ENCODE measurements at places on chromosomes 11 and 22. TPM values are rescaled to one million over a fixed set of nuclear protein-coding genes. Genes with fewer than 3 reads are reported as not detected.

TMEM191C gene
- 1.7 TPM for total RNA-seq

- DNase-seq = peak; percentile 67
- no peak overlapping the region for H3K4me3 ChIP-seq
- no peaks in the 10 kb centered on the region for H3K4me1 ChIP-seq
- H3K27ac ChIP-seq = no peak overlapping the region
- H3K36me3 ChIP-seq = no peaks in the 10 kb centered on the region
Measured at GRCh38 chr11:13772223-13773046, 104.0 kb downstream of the FAR1 start.

GRCh38 chr11:16743478-16743877 lies 5.0 kb downstream of the C11orf58 start:
- DNase-seq = no peak
- no peaks in the 10 kb centered on the region for H3K27me3 ChIP-seq
- no peak overlapping the region for H3K27ac ChIP-seq
- peaks cover 5% of the 10 kb centered on the region for H3K4me1 ChIP-seq
- H3K36me3 ChIP-seq = peaks cover 44% of the 10 kb centered on the region

- no peak overlapping the region for H3K27ac ChIP-seq
- no peak overlapping the region for H3K4me3 ChIP-seq
- H3K36me3 ChIP-seq = no peaks in the 10 kb centered on the region
- no peak for DNase-seq
- no peaks in the 10 kb centered on the region for H3K27me3 ChIP-seq
- no peaks in the 10 kb centered on the region for H3K4me1 ChIP-seq
Measured at GRCh38 chr11:86174101-86175046, 70.2 kb upstream of the EED start.

OR52E1 gene
- total RNA-seq = not detected

- H3K36me3 ChIP-seq = no peaks in the 10 kb centered on the region
- peaks cover 48% of the 10 kb centered on the region for H3K27me3 ChIP-seq
Measured at GRCh38 chr11:32225571-32226285, 134.9 kb downstream of the RCN1 start.

DNA sequence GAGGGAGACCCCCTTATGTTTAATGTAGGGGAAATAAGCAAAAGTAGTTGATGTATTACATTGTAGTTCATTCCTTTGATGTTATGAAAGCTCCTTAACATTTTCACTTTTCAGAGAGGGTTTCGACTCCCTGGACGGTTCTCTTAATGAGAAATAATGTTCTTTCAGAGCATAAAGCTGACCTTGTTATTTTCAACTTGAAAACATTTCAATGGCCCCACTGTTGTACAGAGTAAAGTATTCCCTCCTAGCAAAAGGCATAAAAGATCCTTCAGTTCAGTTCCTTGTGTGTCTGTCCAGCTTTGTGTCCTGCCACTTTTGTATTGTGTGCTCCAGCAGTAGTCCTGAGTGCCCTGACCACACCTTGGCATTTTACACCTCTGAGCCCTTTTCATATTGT lies 63.9 kb downstream of the UVRAG start:
- H3K27ac ChIP-seq = no peak overlapping the region
- H3K36me3 ChIP-seq = no peaks in the 10 kb centered on the region
- H3K4me3 ChIP-seq = no peak overlapping the region

DNA sequence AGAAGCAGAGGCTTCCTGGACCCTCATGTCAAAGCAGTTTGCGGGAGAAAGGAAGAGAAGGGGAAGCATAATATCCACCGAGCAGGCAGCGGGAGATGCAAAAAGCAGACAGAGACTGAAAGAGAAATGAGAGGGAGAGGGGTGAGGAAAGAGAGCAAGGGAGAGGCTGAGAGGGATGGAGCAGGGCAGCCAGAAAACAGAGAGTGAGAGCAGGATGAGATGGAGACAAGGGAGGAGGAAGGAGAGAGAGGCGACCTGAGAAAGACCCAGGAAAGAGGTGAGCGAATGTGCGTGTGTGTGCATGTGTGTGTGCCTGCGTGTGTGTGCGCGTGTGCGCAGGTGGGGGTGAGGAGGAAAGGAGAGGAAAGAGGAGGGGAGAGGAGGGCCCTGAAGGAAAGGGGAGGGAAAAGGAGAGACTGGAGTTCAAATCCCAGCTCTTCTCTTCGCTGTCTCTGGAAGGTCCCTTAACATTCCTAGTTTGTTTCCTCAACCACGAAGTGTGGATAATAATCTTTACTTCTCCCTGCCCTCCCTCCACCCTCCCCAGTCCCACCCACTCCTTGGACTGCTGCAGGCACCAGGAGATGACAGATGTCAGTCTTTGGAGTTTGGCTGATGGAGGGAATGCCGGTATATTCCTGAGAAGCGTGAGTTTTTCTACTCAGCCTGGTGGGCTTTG lies 67.9 kb downstream of the ISX start:
- H3K27me3 ChIP-seq = peaks cover 47% of the 10 kb centered on the region
- H3K36me3 ChIP-seq = no peaks in the 10 kb centered on the region
- H3K27ac ChIP-seq = no peak overlapping the region
- DNase-seq = no peak
- no peaks in the 10 kb centered on the region for H3K4me1 ChIP-seq

GRCh38 chr11:34492806-34493414 lies 20.7 kb downstream of the ELF5 start:
- DNase-seq = peak; percentile 91
- no peaks in the 10 kb centered on the region for H3K27me3 ChIP-seq
- no peaks in the 10 kb centered on the region for H3K36me3 ChIP-seq
- no peak overlapping the region for H3K4me3 ChIP-seq
- no peak overlapping the region for H3K27ac ChIP-seq

DNA sequence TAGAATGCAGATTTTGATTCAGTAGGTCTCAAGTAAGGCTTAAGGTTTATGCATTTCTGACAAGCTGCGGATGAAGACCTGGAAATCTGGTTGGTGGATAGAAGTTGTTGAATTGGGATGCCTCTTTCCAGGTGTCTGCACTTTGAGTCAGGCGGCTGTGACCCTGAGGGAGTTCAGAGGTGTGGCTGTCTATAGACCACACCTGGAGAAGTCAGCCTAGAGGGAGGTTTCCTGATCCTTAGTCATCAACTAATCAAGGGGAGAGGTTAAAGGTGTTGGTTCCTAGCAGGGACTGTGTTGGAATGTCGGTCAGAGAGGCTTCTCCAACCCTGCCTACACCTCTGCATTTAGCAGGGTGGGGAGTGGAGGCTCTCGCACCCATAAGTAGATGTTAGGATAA lies 8.0 kb downstream of the GLB1L2 start:
- H3K27ac ChIP-seq = no peak overlapping the region
- H3K4me3 ChIP-seq = no peak overlapping the region
- DNase-seq = no peak
- no peaks in the 10 kb centered on the region for H3K36me3 ChIP-seq
- no peaks in the 10 kb centered on the region for H3K4me1 ChIP-seq

STK33 gene
- not detected for total RNA-seq

DNA sequence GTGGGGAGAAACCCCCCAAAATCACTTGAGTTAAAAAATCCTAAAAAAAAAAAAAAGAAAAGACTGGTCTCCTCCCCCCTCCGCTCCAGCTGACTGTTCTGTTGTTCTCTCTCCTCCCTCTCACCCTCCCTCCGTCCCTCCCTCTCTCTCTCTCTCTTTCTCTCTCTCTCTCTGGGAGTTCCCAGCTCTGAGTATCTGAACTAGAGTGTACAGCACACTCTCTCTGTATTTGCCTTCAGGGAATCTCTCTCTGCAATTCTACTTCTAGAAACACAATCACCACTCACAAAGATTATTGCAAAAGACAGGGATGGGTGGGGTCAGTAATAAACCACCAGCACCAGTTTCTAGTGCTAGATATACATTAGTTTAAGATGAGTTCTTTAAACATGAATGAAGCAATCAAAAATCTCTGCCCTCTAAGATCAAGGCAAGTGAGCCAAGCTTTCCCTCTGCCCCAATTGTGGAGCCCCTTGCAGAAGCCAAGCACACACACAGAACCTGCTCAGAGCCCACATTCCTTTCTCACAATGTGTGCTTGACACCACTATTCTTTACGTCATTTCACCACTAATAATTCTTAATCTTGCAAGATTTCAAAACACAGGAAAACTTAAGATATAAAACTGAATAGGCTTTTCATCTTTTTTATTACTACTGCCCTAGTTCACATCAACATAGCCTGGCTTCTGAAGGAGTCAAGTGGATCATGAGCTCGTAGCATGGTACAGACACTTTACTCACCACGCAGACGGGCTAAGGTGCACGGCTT lies 133.5 kb downstream of the RBFOX2 start:
- peak; percentile 72 for DNase-seq
- no peaks in the 10 kb centered on the region for H3K27me3 ChIP-seq
- H3K4me1 ChIP-seq = peaks cover 61% of the 10 kb centered on the region
- no peak overlapping the region for H3K4me3 ChIP-seq
- H3K36me3 ChIP-seq = no peaks in the 10 kb centered on the region

SLC29A2 gene
- 60.4 TPM for total RNA-seq

DNA sequence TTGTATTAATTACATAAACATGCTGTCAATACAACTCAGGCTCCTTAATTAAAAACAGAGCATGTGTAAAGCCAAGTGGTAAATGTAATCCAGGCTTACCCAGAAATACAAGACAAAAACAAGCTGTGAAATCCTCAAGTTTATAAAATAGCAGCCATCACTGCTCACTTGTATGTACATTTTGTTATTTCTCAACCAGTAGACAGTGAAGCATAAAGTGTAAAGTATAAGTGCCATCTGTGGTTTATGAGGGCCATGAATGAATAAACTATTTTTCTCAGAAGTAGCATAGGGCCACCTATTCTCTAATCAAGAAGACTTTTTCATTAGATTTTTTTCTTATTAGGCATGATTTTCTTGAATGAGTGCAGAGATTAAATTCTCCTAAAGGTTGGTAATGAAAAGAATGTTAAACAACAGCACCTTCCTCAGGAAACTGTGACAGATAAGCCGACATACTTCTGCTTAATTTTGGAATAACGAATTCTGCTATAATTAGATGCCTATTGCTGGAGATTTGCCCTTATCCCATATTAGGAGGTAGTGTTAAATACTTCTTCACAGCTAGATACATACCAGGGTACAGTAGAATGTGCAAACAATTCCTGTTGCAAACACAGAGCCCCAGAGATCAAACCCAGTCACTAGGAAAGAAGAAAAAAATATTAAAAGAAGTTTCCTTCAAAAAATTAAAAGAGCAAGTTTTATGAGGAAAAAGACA lies 13.0 kb downstream of the SLC5A12 start:
- no peaks in the 10 kb centered on the region for H3K36me3 ChIP-seq
- no peak for DNase-seq
- H3K4me3 ChIP-seq = no peak overlapping the region
- no peaks in the 10 kb centered on the region for H3K4me1 ChIP-seq
- H3K27ac ChIP-seq = no peak overlapping the region
- H3K27me3 ChIP-seq = peaks cover 93% of the 10 kb centered on the region

DNA sequence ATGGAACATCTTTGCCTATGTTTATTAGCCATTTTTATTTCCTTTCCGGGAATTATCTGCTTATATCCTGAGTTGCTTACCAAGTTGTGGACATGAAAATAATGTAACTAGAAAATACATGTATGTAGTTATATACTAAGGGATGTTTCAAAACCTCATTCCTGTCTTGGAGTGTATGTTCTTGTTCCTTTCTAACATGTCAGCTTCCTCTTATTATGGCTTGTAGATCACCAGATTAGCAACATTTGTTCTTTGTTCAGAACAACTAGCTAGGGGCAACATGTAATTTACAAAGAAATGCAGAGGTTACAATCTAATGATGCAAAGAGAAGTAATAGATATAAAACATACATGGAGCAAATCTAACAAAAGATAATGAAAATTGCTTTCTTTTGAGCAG lies 13.1 kb upstream of the TMEM123 start:
- H3K27ac ChIP-seq = no peak overlapping the region
- no peaks in the 10 kb centered on the region for H3K4me1 ChIP-seq
- no peak for DNase-seq

LRP5 gene
- total RNA-seq = 67.0 TPM

- DNase-seq = no peak
- no peak overlapping the region for H3K4me3 ChIP-seq
- no peaks in the 10 kb centered on the region for H3K27me3 ChIP-seq
- H3K4me1 ChIP-seq = peaks cover 34% of the 10 kb centered on the region
- H3K36me3 ChIP-seq = no peaks in the 10 kb centered on the region
- H3K27ac ChIP-seq = no peak overlapping the region
Measured at GRCh38 chr11:133945087-133945974, 11.4 kb downstream of the IGSF9B start.

OR8D1 gene
- total RNA-seq = 0.52 TPM

GRCh38 chr22:36104988-36105387 lies 55.6 kb downstream of the APOL3 start:
- H3K27me3 ChIP-seq = no peaks in the 10 kb centered on the region
- H3K4me3 ChIP-seq = no peak overlapping the region
- DNase-seq = no peak
- no peak overlapping the region for H3K27ac ChIP-seq

DNA sequence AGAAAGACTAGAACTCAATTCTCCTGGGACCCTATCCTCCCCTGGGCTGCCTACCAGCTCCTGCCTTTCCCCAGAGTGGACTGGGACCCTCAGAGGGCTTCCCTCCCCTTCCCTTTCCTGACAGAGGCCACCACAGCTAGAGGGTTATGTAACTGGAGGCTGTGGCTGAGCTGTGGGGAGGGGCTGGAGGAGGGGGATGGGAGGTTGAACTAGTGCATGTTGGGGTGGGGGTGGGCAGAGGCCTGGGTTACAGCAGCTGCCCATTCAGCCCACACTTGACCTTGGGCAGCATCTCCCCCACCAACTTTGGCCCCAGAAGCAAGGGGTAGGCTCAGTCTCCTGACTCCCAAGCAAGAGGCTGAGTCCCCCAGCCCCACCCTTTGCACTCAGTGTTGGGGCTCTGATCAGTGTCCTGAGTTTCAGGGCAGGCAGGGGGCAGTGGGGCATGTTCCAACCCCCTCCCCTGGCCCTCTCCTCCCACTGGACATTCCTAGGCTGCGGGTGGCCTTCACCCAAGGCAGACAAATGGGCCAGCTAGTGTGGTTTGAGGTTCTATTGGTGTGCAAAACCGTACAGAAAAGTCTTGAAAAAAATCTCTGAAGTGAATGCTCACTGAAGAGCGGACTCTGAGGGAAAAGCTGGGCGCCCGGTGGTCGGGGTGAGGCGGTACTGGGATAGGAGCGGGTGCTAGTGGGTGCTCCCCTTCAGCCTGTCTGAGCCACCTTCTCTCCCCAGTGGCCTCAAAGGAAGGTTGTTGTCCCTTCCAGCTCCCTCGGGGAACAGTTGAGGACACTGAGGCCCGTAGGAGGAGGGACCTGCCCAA lies 3.8 kb downstream of the KCNC1 start:
- H3K4me1 ChIP-seq = no peaks in the 10 kb centered on the region
- H3K27me3 ChIP-seq = peaks cover 10% of the 10 kb centered on the region
- no peaks in the 10 kb centered on the region for H3K36me3 ChIP-seq
- no peak for DNase-seq
- no peak overlapping the region for H3K4me3 ChIP-seq

PGA5 gene
- total RNA-seq = not detected

MS4A12 gene
- total RNA-seq = not detected
